ENCODE measurements at places on chromosomes 5 and 9.

- no peak for DNase-seq
Measured at GRCh38 chr9:134196911-134197310, 32.5 kb upstream of the RNU6ATAC start.

- DNase-seq: no peak
Measured at GRCh38 chr9:69232135-69232534, 58.1 kb downstream of the TJP2 start.

DNA sequence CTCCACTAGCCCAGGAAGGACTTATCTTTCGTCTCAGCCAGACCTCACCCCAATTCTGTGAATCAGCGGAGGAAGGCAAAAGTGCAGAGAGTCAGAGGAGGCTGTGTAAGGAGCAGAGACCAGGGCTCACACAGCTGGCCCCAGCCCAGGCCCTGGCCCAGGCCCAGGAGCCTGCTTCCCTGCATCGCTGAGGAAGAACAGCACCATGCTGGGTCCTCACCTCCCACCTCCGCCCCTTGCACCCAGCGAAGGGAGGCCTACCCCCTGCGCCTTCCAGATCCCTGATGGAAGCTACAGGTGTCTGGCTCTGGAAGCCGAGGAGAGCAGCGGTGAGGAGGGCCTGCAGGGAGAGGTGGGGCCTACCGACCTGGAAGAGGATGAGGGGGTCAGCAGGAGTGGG lies 22.3 kb upstream of the SYNPO start:
- no peak for DNase-seq

- no peak for DNase-seq
Measured at GRCh38 chr9:96163161-96163560, 138.8 kb downstream of the HSD17B3 start.

DNA sequence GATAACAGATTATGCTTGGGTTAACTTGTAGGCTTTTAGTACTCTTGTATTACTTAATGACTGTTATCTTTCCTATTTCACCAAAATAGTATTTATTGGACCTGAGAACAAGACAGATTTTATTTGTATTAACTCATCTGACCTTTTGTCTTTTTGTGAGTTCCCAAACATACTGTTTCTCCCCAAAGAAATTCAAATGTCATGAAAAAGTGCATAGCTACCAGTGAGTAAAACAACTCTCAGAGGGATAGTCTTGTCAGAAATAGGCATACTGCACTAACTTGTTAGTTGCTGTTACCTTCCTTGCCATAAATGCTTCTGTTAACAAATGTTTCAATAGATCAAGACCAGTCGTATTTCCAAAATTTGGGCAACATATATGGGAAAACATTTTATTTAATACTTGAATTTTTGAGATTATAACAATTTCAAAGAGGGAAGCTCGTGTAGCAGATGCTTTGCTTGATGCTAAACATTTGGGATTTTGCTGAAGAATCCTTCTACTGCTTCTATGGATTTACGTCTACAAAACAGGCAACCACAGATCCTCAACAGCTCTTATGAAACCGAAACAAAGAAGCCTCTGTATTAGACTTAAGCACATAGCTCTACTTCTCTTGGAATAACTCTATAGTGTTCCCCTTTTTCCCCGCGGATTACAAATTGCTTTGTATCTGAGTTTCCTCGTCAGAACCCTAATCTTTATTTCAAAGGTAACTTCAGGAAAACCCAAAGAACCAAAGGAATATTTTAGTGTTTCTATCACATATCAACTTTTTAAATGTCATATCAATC lies 248.8 kb downstream of the MCTP1 start:
- no peak for DNase-seq

Data from NCI-H774 (cell line).